Activated naive CD8-positive, alpha-beta T cell treated with anti-CD3 and anti-CD28 coated beads, Interleukin-2, amount 50 U/mL, for 16 hours (primary cell): ENCODE measurements at places on chromosomes 3 and 15.

DNA sequence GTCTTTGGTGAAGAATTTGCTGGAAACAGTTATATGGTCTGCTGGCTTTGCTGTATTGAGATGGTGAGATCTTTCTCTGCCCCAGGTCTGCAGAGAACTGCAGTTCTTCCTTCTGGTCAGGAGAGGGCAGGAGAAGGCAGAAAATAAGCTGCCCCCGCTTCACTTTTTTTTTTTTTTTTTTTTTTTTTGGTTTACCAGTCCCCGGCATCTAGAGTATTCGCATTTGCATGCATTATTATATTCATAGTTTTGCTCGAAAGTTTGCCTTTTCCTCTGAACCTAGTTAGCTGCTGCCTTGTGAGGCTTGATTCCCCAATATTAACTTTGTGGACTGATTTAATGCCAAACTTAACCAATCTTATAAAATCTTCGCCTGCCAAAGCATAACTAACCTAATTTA lies 10.6 kb upstream of the PARL start:
- no peak for DNase-seq

DNA sequence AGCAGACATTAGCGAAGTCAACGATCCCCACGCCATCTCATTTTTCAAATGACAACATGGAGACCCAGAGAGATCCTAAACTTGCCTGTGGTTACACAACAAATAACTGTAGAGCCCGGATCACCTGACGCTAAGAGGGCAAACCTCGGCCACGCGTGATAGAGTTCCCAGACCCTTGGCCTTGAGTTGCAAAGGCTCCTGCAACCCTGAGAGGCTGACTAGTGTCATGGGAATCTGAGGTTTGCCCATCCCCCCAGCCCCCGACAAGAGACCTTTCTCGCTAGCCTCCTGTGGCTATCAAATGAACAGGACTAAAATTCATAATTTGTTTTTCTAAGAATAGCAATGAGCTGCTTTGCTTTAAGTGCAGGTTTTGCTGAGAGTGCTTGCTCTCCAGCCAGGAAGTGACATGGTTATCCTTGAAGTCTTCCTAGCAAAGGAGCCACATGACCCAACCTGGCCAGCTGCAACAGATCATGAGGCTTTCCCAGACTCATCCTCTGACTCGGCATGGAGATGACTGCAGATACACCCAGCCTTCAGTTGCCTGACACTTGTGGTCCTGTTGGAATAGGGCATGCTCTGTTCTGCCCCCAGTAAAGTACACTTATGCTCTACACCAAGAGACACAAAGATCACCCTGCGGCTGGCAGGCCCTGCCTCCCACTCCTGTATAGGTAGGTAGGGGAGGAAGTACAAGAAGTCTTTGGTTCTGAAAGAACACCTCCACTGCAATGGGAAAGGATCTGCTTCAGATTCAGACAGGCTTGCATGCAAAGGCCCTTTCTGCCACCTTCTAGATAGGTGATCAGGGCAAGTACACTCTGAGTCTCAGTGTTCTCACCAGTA lies 36.0 kb downstream of the MCF2L2 start:
- no peak for DNase-seq

GRCh38 chr3:94336046-94336753 lies 273.3 kb downstream of the NSUN3 start:
- no peak for DNase-seq

- DNase-seq = no peak
Measured at GRCh38 chr15:57472861-57473260, 96.6 kb downstream of the CGNL1 start.

DNA sequence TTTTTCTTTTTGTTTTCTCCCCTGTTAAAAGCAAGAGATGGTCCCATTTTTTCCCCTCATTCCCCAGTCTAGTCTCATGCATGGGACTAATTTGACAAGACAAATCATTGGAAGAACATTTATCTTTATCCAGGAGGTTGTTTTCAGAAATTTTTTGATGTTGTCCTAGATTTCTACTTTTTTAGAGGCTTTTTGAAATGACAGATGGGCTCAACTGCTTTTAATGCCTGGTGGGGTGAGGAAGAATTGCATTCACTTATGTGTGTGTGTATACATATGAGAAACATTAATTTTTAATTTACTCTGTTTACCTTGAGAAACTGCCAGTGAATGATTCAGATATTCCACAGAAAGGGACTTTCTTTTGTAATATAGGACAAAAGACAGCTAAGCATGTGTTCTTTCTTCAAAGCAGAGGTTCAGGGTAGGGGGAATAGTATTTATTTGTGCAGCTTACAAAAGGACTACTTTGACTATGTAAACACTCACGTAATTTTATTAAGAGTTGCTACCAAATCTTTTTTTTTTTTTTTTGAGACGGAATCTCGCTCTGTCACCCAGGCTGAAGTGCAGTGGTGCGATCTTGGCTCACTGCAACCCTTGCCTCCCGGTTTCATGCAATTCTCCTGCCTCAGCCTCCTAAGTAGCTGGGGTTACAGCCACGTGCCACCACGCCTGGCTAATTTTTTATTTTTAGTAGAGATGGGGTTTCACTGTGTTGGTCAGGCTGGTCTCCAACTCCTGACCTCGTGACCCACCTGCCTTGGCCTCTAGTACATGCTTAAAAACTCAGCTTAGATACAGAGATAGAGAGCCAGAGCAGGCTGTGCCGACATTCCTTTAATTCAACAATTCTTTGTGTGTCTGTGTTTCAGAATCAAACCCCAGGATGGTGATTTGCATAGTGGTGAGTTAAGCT lies 130.1 kb upstream of the RARB start:
- no peak for DNase-seq

GRCh38 chr3:48696156-48696555 lies 10.4 kb upstream of the NCKIPSD start:
- no peak for DNase-seq

DNA sequence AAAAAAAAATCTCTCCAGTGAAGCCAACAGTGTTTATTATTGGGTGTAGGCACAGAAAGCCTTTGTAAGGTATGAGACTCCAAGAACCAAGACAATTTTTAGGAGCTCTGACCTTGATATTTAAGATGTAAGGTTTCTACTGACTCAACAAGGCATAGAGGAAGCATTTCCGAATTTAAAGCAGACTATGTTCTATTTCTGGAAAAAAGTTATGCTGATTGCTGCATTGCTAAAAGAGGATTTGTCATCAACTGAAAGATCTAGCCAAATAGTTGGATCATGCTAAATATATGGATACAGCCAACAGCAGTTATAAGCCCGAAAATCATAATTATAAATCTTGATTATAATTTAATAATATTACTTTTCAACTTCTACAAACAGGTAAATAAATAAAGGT lies 53.3 kb upstream of the MELTF start:
- DNase-seq = no peak

- no peak for DNase-seq
Measured at GRCh38 chr3:149620291-149621020, 37.4 kb downstream of the WWTR1 start.

- no peak for DNase-seq
Measured at GRCh38 chr3:161409069-161409468, 37.8 kb upstream of the SPTSSB start.

DNA sequence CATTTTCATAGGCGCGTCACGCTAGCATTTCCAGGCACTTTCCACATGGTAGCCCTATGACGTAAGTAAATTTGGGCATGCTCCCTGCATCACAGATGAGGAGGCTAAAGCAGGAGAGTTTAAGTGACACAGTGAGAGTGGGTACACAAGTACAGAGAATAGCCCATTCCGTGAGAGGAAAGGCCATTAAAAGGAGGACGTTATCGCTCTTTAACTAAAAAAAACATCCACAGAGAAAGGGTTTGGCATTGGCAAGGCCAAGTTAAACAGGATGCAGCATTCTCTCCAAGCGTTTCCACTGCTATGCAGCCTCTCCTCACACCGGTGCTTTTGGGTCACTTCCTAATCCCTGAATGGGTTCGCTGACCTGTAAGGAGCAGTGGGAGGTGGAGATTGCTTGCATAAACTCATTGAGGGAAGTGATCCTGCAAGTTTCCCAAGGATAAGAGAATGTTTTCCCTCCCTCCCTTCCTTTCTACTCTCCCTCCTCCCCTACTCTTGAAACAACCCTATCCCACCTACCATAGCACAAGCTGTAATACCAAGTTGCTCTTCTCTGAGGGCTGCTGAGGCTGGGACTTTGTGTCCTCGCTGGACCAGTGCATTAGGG lies 147.7 kb downstream of the VGLL4 start:
- no peak for DNase-seq

DNA sequence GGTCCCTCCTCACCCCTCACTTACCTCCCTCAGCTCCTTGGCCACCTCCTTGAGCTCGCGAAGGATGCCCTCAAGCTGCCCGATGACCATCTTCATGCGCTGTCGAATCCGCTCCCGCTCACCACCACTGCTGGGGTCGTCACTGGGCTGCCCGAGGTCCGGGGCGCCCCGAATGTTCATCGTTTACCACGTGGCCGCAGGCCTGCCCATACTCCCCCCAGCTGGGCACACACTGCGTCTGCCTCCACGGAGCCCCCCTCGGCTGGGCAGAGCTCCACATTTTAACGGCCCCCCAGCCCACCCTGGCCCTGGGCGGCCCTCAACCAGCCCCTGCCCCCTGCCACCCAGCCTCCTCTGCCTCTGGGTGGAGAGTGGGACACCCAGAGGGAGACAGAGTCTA lies 2.2 kb downstream of the INSYN1 start:
- DNase-seq = no peak

DNA sequence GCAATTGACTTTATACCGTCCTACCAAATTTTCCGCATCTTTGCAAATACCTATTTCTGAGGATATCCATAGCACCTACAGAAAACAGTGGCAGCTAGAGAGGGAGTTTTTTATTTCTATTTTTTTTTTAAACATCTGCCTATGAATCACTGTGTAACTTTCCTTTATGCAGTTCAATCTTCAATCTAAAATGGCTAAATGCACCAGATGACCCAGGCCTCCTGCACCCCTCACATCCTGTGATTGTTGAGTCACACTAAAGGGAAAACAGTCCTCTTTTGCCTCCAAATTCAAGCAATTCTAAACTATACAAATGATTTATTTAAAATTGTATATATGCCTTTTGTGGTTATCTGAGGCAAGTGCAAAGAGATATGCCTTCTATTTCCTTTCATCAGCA lies 20.1 kb upstream of the BCL6 start:
- DNase-seq = no peak

DNA sequence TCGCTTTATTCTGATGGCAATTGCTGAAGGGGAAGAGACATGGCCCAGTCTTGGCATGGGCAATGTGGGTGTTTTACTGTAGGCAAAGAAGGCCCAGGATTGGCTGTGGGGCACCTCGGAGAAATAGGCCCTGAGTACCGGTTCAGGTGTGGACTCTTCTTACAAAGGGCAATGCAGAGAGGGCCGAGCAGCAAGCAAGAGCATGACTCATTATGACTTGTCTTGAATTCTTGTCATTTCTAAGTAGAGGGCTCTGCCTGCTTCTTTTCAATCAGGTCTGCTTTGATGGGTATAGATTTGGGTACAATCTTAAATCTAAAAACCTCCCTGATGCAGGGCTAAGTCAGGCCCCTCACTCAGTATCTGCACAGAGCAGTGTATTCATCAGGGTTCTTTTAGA lies 14.8 kb upstream of the BUB1B start:
- DNase-seq = no peak

DNA sequence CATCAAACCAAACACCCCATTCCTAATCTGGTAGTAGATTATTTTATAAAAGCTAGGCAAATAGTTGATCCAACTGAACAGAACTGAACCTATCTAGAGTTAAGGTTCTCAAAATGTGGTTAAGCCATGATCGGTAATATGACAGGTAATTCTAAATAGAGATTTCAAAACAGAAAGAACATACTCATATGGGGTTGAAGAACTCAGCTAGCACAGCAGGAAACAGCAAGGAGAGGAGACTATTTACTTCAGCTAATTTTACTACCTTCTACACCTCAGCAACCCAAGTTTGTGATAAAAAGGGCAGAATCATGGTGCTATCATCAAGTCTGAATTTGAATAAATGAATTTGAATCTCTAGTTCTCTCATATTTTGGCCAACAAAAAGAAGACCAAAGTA lies 11.8 kb downstream of the CD47 start:
- DNase-seq = no peak

DNA sequence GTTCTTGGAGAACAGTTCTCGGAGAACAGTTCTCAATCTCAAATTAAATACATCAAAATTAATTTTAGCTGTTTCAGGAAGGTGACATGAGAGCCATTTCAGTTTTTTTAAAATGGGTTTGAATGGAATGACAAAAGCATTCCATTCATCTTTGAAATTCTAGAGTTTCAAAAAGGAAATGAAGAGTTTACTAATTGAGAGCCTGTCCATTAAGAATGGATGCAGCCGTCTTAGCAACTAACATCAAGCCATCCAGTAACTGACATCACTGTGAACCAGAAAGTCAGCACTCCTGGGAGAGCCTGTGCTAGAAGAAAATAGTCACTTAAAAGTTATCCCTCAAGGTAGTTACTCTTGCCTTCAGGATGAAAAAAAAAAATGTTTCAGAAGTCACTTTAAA lies 47.0 kb upstream of the FSTL1 start:
- DNase-seq = no peak

DNA sequence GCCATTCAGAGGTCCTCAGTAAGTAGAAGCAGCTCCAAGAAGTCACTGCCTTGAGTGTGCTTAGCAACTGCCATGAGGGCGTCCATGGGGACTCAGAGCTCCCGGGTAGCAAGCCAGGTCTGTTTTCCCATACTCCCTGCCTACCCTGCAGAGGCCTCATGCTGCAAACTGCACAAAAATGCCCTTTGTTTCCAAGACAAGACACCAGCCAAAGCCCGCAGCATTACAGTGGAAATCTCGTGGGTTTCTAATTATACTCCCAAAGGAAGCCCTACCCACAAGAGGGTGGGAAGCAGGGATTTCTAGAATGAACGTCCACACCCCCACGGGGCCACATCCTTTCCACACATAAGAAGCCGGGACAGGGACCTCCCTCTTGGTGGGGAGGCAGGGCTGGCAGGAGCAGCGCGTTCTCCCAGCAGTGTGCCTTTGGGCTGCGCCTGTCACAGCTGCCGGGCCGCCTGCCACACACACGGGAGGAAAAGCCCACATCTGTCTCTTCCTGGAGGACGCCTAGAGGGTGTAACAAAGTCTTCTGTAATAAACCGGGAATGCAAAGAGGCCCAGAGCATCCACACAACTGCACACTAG lies 31.1 kb downstream of the FAM174B start:
- no peak for DNase-seq

DNA sequence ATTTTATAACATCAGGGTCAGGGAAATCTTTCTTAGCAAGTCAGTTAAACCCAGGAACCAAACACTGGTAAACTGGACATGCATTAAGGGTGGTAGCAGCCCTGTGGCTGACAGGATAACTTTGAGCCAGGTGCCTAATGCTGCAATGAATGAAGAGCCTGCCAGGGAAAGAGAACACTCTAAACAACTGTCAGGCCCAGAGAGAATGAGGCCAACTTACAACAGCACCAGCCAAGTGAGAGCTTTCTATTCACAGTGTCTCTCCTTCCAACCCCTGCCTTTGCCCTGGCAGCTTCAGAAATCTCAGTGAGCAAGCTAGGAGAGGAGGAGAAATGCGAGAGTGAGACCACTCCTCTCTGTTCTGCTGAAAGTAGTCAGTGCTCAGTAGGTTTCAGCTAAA lies 50.4 kb upstream of the ATP2C1 start:
- DNase-seq = no peak
